ENCODE measurements at places on chromosomes 6 and 20.

DNA sequence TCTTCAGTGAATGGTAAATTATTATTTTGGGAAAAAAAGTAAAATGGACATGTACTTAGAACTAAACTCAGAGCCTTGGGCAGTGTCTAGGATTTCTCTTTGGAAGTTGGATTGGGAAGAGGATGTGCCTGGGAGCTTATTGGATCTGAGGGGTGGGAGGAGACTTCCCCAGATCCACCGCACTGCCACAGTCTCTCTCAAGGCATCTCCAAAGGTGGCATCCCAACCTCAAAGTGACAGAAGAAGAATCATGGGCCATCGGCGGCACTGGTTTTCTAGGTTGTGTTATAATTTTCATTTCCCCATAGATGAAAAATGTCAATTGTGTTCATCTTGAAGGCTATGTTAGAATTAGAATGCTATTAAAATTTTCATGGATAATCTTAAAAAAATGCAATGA is 66.8 kb upstream of the CD93 start:
- DNase-seq: no peak

- DNase-seq: no peak
Observed at GRCh38 chr6:149334201-149334600, 16.7 kb downstream of the TAB2 start.

GRCh38 chr6:12729467-12729866 is 12.9 kb downstream of the PHACTR1 start:
- no peak for DNase-seq

DNA sequence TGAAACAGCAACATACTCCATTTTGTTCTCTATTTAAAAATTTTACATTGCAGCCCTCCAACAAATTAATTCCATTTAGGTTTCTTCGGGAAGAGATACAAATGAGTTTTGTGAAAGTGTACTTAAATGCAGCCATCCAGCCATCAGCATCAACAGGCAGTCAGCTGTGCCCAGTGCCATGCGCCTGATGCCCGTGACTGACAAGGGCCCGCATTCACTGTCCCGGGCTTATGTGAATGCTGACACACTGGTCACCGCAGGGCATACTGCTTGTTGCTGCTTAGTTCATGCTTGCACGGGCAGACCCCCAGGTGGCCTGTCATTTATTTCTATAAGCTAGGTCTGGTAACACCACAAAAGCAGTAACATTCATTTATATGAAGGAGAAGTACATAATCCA is 224.9 kb upstream of the QKI start:
- DNase-seq: no peak

- no peak for DNase-seq
Observed at GRCh38 chr6:42512579-42512978, 51.2 kb upstream of the UBR2 start.

DNA sequence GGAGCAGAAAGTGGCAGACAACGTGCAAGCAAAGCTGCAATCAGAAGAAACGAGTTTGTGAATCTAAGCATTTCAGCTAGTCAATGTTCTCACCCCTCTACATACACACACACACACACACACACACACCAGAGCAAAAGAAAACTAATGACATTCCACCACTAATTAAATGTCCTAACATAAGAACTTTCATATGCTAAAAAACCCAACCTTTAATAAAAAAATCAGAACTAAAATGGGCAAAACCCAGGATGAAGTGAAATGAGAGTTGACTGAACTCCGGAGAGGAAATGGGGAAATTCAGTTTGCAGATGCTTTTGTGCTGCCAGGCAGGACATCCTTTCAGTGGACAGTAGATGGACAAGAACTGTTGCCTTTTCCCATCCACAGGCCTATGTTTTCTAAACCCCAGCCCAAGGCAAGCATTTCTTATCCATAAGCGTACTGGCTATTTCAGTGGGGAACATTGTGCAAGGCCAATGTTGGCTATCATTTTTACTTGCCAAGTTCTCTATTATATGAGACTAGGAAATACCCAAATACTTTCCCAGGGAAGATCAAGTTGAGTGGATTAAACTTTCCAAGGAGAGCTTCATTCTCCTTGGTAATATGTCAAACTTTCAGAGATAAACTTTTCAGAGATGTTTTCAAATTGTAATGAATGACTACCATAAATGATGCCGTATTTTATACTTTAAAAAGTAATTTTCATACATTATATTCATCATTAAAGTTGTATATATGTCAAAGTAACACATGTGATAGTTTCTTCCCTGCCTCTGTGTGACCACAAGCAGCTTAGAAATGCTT is 27.3 kb downstream of the RIN2 start:
- no peak for DNase-seq

DNA sequence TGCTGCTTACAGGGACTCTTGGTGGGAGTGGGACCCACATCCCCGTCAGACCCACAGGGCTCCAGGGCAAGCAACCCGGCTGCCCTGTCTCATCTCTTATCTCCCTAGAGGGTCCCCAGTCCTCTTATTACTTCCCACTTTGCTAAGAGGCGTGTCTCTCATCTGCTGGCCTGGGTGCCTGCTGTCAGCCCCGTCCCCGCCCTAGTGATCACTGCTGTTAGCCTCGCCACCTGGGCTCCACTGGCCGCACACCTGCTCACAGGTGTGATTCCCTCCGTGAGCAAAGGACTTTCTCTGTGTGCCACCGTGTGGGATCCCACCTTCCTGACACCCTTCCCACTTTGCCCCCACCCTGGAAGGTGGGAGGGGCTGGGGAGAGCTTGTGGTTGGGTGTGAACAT is 57.6 kb downstream of the TCP11 start:
- peak; percentile 14 for DNase-seq

DNA sequence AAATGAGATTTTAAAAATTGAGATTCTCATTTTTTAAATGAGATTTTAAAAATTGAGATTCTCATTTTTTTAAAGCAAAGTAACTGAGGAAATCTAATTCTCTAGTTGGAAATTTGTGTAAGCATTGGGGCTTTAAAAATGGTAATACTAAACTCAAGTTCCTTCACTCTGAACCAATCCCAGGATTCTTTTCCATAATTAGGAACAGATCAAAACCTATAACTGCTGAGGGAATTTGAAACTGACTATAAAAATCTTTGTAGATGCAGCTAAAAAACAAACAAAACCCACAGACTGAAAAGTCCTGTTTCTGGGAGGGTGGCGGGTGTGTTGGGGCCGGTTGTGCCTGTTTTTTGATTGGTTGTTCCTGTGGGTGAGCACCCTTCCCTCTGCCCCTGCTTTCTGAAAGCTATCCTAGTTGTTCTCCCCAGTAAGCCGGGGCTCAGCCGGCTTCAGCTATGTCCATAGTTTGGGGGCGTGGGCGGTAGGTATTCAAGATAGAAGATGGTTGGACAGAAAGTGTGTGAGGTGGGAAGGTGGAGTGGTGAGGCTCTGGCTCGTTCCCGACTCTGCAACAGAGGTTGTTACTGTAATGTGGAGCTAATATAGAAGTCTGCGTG is 49.3 kb downstream of the GFRA4 start:
- no peak for DNase-seq

DNA sequence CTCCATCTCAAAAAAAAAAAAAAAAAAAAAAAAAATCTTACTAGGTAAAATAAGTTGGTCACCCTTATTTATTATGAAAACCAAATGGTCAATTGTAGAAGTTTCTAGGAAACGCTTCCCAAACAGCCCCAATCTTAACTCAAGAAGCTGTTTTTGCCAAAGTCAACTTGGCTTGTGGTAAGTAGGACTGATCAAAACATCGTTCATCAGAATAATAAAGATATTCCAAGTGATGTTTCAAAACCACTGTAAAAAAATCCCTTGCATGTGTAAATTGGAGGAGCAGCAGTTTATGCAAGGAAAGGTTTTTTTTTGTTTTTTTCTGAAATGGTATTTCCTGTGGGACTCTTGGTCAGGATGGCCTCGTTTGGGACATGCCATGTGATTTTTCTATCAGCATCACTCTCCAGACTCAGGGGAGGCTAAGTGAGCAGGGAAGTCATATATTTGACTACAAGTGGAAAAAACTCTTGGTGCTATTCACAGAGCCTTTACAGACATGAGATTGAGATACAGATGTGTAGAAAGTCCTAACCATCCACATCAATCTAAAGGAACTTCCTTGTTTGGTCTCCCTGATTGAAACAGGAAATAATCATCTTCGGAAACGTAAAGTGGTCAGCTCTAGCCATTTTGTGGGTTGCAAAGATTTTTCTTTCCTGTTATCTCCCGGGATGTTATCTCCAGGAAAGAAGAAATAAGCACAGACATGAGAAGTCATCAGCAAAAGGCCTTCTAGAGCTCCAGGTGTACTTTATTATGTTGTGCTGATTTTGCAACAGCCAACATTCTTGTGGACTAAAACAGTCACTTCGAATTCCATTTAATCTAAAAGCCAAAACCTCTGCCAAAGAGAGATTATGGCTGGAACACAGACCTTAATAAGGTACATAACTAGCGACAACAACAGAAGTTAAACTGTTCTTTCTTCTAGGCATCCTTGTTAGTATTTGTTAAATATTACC is 177.8 kb downstream of the EDN1 start:
- DNase-seq: no peak

GRCh38 chr6:129844118-129844891 is 16.8 kb downstream of the TMEM244 start:
- DNase-seq: no peak

DNA sequence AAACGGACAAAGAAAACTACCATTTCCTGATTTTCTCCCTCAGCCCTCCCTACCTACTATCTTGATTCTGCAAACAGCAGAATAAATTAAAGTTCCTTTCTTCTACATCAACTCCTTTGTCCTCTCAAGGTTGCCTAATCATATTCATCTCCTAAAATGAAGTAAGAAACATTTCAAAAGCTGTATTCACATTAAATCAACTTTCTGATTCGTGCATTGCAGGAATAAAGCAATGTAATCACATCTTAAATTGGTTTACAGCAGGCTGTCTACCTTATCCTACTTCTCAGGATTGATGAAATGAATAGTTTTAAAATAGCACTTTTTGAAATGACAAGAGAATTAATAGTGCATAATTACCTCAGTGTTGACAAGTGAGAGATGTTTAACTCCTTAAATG is 25.1 kb downstream of the PRKN start:
- DNase-seq: no peak

GRCh38 chr6:168666699-168667427 is 225.9 kb downstream of the SMOC2 start:
- no peak for DNase-seq

DNA sequence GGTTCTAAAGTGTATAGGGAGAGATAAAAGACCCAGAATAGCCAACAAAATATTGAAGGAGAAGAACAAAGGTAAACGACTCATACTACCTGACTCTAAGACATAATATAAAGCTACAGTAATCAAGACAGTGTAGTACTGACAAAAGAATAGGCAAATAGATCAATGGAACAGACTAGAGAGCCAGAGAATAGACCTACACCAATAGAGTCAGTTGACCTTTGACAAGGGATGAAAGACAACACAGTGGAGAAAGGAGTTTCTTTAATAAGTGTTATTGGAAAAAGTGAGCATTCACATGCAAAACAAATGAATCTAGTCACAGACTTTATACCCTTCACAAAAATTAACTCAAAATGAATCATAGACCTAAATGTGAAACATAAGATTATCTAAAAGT is 96.4 kb downstream of the ISM1 start:
- DNase-seq: no peak

DNA sequence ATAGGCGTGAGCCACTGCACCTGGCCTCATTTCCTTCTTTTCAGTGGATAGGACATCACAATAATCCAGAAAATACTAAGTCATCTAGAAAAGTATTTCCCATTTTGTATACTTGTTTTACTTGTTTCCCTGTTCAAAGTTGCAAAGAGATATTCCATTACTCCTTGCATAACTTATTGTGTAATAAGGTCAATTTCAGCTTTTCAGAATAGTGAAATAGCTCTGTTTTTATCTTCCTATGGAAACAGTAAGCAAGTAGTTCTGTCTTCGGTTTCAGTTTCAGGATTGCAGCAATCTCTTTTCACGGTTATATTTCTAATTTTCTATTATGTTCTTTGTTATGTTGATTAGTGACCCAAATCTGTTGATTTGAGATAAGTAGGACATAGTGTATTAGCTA is 6.0 kb downstream of the STX11 start:
- no peak for DNase-seq

GRCh38 chr6:41545247-41545702 is 906 bp upstream of the FOXP4 start:
- DNase-seq: no peak

GRCh38 chr20:48919882-48920526 is 1.5 kb upstream of the ARFGEF2 start:
- no peak for DNase-seq

GRCh38 chr6:68826501-68826900 is 191.4 kb downstream of the ADGRB3 start:
- DNase-seq: no peak

- DNase-seq: no peak
Observed at GRCh38 chr6:157291356-157291755, 32.0 kb downstream of the TMEM242 start.

DNA sequence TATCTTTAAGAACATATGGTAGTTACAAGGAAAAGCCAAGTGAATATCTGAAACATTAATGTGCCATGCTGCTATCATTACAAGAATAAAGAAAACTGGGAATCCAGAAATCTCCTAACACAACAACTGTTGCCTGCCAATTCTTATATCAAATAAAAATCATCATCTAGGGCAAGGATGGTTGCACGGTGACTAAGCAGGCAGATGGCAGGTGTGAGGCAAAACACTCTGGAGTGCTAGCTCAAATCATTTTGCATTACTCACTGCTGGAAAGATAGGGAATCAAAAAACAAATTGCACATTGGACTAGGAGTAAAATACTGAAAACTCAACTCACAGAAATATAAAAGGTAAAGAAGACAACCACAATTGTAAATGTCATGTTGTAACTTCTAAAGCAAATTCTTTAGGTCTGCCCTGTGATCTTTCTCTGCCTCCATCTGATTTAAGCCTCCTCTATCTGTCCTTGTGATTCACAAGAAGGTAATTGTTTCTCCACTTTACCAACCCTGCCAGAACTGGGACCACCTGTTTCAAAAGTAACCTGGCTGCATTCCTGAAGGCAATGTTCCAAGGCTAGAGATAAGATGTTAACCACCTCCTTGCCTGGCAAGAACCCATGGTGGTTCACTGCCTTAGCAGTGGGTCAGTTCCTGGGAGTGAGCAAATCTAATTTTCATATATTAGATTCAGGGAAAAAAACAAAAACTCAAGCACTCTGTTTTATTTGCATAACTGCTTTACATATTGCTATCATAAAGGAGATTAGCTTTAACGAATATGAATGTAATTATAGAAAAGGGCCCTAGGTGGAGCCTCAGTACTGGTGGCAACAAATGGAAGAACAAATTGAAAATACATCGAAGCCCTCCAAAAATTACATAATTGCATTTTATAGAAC is 33.1 kb upstream of the LCA5 start:
- DNase-seq: no peak

DNA sequence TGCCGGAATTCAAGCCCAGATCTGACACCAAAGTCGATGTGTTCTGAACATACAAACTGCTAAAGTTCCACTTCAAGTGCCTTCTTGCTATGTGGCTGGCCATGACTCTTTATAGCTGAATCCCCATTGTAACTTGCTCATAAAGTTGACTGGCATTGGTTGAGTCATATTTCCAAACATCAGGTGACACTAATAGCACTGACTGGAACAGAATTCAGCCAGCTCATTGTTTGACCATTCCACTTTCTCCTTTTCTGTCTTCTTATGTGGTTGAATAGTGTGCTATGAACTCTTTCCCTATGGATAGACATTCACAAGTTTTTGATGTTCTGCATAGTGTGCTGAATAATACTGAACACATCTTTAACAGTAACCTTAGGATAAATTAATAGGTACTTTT is 266.2 kb upstream of the ZFP64 start:
- DNase-seq: no peak

- no peak for DNase-seq
Observed at GRCh38 chr6:28897369-28897745, 26.4 kb downstream of the TRIM27 start.

All from GM12891 (cell line).